ENCODE measurements at places on chromosomes 3 and 15.

GRCh38 chr3:124172816-124173215 is 180.9 kb upstream of the ROPN1 start:
- DNase-seq, result no peak

GRCh38 chr3:186472456-186473008 is 71.6 kb downstream of the CRYGS start:
- no peak for DNase-seq

DNA sequence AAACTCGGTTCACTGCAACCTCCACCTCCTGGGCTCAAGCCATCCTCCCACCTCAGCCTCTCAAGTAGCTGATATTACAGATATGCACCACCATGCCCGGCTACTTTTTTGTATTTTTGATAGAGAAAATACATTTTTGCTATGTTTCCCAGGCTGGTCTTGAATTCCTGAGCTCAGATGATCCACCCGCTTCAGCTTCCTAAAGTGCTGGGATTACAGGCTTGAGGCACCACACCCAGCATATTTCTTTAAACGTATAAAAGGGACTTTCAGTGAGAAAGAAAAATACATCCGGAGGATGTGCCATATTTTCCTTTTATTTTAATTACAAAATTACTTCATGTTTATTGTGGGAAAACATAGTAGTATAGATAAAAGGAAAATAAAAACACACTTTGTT is 55.2 kb downstream of the RPL39L start:
- no peak for DNase-seq

DNA sequence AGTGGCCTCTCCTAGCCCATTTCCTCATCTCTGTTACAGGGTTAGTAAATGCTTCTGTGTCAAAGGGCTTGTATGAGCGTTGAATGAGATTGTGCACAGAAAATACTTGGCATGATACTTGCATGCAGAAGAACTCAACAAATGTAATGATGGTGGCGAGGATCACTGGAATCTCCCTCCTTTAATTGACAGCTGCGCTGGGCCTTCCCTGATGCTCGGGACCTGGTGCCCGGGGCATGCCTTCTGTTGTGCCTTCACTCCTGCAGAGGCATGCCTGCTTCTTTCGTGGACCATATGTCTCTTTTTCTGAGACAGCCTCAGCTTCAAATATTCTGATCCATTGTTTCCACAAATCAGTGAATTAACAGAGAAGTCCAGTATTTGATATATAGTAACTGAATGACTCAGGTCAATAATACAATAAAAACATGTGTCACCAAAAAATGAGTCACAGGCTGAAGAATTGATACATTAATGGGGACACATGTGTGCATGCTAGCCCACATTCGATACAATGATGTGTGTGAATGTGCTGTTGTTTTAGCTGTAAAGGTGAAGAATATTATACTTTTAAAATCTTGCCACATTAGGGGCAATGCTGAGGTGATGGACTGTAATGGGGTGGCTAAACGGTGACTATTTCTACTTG is 243.3 kb upstream of the TBL1XR1 start:
- DNase-seq, result no peak

DNA sequence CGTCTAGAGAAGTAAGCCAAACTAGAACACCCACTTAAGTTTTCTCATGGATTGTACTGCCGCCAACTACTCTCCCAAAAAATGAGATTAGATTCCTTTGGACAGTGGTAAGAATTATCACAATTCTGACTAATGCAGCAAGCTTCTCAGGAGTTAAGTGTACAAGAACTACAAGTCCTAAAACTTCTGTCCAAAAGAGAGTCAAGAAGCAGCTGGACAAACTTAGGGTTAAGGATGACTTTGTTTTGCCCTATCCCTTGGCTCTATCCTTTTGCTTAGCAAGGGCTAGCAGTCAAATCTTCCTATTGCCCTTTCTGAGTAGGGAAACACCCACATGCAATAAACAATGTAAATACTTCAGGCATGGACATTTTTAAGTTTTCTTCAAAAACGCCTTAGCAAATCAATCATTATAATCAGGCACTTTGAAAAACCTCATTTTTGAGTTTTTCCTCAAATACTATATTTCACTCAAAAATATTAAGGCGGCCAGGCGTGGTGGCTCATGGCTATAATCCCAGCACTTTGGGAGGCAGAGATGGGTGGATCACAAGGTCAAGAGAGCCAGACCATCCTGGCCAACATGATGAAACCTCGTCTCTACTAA is 19.5 kb downstream of the RAF1 start:
- DNase-seq, result no peak

- no peak for DNase-seq
Observed at GRCh38 chr3:143885780-143886427, 37.6 kb upstream of the SLC9A9 start.
